ENCODE measurements at places on chromosomes 16 and 17.

GRCh38 chr17:81453712-81454111 is 58.5 kb downstream of the BAHCC1 start:
- no peak for DNase-seq

- DNase-seq, result no peak
These were observed 45.8 kb downstream of the ESRP2 start for GRCh38 chr16:68190081-68190480.

DNA sequence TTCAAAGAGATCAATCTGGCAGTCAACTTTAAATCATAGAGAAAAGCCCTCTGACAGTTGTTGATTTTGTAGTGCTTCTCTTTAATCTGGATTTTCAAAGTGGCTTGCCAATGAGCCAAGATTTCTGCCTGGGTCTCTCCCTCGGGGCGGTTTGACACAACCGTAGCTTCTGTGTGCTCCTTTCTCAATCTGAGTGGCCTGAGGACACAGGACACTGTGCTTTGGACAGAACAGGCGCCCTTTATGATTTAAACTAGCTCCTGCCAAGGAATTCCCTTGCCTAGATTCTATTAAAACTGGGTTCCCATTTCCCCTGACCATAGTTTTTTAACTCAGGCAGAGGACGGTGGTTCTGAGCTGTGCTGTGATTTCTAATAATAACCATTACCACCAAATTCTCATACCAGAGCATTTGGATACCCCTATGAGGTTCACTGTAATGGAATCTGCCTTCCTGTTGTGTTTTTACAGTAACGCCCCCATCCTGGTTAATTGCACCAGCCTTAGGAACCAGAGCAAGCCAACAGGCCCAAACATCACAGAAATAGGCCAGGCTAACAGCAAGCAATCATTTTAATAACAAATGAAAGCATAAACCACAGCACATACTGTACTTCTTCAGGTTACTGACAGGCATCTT is 4.0 kb downstream of the ZFHX3 start:
- no peak for DNase-seq

GRCh38 chr17:30165960-30166359 is 49.3 kb downstream of the NSRP1 start:
- DNase-seq, result no peak

DNA sequence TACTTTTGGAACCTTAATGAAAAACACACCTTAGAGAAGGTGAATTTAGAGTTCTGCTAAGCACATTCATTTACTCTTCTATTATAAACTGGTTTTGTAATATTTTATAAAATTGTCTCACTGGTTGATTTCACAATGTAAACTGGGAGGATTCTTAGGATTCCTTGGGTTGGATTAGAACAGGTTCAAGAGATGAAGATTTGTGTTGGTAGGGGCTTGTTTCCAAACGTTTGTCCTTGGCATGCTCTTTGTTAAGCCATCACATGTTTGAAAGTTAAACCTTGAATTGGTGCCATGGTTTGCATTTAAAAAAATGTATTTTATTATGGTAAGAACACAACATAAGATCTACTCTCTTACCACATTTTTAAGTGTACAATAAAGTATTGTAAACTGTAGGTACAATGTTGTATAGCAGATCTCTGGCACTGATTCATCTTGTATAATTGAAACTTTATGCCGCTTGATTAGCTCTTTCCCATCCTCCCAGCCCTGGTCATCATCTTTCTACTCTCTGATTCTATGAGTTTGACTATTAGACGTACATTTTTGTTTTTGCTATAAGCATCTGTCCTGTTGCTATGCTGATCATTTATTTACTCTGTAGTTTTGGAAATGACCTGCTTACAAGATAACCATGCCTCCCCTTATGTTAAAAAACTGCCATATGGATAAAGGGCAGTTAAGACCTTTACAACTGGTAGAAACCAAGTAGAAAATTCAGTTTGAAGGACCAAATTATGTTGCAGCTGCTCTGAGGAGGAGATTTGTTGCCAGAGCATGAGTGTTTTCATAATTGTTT is 9.6 kb downstream of the FTO start:
- DNase-seq, result no peak

DNA sequence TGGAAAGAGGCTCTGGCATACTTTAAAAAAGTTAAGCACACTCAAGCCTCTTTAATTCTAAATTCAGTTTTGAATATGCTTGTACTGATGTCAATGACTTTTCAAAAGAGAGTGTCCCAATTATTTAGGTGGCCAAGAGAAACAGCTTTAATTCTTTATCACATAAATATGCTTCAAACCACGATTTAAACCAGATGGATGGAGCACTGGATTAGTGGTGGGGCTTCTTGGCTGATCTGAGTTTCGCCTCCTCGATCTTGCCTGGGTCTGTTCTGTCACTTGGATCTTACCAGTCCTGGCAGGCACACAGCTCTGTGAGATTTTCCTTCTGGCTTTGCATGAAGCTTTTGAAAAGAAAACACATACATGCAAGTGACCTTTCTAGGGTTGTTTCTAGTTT is 467.8 kb downstream of the MAF start:
- DNase-seq, result no peak

DNA sequence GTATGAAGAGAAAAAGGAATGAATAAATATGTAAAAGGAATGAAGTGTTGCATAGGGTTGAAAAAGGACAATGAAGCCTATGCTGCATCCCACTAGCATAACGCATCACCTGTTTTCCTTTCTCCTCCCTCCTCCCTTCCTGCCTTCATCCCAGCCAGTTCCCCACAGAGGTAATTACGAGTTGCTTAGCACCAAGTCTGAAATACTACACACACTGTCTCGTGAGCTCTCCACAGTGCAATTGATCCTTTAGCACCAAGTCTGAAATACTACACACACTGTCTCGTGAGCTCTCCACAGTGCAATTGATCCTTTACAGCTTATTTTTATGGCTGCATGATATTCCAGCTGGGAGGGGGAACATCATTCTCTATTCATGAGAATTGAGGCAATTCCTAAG is 1.1 kb upstream of the DRC7 start:
- DNase-seq, result no peak

DNA sequence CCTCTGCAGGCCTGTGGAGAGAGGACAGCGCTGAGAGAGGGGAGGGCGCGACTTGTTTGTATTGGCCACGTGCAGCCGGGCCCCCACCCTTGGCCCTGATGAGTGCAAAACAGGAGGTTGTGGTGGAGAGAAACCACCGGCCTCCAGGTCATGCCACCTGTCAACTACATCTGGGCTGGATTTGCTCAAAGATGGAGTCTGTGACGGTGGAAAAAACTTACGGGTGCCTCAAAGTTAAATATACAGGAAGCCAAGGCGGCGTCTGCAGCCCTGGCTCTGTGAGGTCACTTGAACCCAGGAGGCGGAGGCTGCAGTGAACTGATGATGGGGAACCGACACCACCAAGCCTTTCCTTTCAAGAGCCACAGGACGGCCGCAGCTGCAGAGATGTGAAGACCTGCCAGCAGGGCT is 15.7 kb downstream of the C16orf74 start:
- no peak for DNase-seq

- peak; percentile 63 for DNase-seq
These were observed 32.2 kb downstream of the BAHCC1 start for GRCh38 chr17:81427173-81428120.

DNA sequence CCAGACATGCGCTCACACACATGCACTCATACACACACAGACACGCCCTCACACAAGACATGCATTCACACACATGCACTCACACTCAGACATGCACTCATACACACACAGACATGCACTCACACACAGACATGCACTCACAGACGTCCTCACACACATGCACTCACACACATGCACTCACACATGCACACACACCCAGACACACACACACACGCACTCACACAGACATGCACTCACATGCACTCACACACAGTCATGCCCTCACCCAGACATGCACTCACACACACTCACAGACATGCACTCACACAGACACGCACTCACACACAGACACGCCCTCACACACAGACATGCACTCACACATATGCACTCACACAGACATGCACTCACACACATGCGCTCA is 2.1 kb upstream of the ZNF469 start:
- DNase-seq, result no peak

- DNase-seq, result no peak
These were observed 22.8 kb downstream of the OMG start for GRCh38 chr17:31274252-31274651.

DNA sequence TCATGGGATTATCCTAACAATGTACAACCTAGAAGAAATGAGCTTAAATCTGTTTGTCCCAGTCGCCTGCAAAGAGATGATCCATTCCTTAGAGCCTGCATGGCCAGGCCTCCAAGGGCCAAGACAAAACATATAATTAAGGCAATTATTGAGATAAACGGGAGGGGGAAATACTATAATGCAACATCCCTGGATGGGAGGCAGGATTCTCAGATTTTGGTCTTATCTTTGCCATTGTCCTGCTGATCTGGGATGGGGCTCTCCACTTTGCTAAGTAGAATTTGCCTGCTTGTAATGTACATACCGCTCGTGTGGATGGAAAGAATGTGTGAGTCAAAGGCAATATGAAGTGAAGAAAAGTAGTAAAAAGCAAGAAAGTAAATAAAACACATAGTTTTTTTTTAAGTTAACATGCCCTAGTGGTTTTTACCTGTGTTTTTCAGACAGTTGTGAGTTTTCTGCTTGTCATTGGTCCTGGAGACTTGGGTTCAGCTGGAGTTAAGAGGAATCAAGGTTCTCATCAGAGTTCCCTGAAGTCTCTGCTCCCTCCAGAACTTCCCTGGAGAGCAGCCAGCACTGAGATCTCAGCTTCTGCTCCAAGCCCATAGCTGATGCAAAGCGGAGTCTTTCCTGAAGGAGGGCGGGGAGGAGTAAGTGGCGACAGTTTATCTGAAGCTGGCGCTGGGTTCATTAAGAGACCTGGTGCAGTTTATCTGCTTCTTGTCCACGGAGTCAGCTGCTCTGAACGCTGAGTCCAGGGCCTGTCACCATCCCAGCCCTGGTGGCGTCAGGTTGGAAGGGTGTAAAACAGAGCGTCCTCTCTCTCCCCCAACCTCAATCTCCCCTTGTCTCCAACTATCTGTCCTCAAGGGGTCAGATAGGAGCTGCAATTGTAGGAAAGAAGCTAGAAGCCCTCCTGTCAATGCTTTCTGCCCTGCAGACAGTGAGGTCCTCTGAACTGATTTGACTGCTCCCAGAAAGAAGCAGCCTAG is 30.1 kb downstream of the HOXB1 start:
- DNase-seq, result no peak

DNA sequence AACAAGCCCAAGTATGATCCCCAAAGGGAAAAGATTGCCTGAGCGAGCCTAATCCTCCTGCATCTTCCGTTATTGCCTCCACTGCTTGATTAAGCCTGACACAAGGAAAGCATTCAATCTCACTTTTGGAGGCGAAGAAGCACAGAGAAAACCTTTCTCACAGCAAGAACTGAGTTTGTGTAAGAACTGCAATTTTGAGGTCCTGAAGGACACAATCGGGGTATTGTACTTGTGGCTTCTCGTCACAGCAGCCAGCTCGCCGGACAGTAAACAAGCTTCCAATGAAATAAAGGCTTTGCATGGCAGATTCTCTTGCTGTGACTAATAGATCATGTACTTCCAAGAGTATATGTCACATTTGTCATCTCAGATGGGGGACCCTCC is 18.7 kb upstream of the FOXF1 start:
- DNase-seq, result no peak

- DNase-seq, result no peak
These were observed 4.4 kb upstream of the SLC39A11 start for GRCh38 chr17:73096866-73097265.

DNA sequence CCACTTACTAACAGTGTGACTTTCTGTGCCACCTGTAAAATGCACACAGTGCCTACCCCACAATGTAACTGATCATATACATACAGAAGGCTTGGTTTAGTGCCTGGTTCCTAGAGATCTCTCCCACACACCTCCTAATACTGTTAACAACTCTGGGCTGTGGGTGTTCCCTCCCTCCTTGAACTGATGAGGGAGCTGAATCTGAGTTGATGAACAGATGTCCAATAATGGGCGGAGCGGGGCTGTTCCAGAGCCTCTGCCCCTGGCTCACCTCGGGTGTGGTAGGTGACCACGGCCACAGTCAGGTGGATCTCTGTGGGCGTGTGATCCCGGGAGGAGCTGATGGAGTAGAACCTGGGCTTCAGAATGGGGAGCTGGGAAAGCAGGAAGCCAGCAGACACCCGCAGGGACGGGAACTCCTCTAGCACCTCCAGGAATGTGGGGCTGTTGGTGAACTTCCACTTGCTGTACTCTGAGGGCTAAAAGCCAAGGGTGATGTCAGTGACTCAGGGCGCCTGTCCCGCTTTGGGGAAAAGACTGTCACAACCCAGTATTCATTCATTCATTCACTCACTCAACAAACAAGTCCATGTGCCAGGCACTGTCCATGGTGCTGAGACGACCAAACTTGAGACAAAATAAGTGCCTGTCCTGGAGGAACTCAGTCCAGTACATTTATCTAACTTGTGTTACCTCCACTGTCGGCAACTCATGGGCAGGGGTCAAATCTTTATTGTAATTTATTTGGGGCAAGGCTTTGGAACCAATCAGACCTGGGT is 37.6 kb downstream of the NOS2 start:
- DNase-seq, result no peak

- DNase-seq, result no peak
These were observed 40.5 kb upstream of the SKAP1 start for GRCh38 chr17:48470388-48471034.

GRCh38 chr17:14355556-14355955 is 54.7 kb downstream of the HS3ST3B1 start:
- DNase-seq, result no peak

DNA sequence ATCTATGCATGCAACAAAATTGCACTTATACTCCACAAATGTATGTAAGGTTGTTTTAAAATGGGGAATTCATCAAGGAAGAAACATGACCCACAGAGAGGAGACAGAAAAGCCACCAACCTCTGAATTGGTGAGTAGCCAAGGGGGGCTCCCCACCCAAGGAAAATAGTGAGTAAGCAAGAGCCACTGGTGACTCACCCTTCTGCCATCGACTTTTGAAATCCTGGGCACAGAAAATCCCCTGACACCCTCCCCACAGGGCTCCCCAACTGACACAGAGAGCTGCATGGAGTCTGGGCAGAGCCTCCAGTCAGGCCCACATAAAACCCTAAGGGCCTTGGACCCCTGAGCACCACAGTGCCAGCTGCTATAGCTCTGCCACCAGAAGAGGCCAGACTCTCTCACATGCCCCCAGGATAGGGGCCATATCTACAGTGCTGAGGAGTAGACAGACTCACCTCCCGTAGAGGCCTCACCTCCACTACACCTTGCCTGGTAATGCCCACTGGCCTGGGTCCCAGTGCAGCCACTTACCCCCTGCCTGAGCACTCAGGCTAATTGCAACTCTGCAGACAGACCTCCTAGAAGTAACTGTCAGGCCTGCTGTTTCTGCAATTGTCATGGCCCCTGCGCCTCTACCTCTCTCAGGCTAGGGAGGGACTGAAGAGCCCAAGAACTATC is 244.7 kb upstream of the WSB1 start:
- DNase-seq, result no peak

GRCh38 chr17:45847101-45847500 is 2.4 kb downstream of the SPPL2C start:
- no peak for DNase-seq

DNA sequence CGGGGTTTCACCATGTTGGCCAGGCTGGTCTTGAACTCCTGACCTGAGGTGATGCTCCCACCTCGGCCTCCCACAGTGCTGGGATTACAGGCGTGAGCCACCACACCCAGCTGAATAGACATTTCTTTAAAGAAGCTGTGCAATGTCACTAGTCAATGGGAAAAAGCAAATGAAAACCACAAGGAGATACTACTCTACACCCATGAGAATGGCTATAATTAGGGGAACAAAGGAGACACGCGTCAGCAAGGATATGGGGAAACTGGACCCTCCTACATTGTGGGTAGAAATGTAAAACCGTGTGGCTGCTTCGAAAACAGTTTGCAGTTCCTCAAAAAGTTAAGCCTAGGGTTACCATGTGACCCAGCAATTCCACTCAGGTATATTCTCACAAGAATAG is 103.4 kb downstream of the VPS53 start:
- no peak for DNase-seq

GRCh38 chr17:42459256-42459800 is 650 bp downstream of the ATP6V0A1 start:
- DNase-seq, result peak; percentile 56
